ENCODE measurements at places on chromosomes 3 and 15.

DNA sequence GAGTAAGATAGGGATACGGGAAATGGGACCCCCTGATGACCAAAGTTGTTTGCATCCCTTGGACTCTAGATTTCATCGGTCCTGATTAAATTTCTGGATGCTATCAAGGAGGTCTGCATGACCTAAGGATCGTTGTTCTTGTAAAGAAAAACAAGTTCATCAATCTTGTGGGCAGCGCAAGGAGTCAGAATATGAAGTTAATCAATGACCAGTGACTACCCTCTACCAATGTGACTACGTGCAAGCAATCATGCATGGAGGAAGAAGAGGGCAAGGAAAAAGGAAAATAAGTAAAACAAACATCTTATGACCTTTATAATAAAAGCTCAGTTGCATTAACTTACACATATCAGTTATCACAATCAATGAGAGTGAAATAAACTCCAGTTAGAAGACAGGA lies 139.7 kb downstream of the RTP4 start:
- DNase-seq: no peak

DNA sequence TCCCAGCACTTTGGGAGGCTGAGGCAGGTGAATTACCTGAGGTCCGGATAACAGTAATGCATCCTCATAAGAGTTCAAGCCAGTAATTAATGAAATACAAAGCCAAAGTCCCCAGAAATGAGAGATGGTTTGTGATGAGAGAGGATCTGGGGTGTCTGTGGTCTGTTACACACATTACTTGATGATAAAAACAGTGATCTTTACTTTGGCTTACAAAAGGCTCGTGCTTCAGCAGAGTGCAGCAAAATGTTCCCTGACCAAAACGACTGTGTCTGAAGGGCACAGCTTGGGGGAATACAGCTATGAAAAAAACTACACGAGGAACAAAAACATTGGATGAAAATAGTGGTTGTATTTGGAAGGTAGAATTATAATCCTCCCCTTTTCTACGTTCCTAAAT lies 40.9 kb downstream of the CRTC3 start:
- DNase-seq: no peak

DNA sequence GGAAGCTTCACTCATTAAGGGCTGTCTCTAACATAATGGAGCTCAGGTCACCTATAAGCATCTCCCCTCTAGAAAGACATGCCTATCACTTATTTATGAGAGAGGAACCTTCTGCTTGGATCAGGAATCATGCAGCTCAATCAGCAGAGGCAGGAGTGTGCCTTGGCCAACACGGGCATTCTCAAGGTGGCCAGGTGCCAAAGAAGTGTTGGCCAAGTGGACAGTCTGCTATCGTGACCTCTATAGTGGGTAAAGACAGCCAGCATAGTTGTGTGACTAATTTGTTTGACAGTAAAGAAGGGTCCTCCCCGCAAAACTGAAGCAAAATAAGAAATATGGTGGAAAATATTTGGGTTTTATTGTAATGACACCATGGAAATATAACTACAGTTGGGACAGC lies 14.7 kb upstream of the AGTR1 start:
- no peak for DNase-seq

- no peak for DNase-seq
These were observed 59.3 kb upstream of the UBE2E1 start for GRCh38 chr3:23746441-23746840.

- no peak for DNase-seq
These were observed 4.9 kb upstream of the CHRNA3 start for GRCh38 chr15:78625606-78626280.

DNA sequence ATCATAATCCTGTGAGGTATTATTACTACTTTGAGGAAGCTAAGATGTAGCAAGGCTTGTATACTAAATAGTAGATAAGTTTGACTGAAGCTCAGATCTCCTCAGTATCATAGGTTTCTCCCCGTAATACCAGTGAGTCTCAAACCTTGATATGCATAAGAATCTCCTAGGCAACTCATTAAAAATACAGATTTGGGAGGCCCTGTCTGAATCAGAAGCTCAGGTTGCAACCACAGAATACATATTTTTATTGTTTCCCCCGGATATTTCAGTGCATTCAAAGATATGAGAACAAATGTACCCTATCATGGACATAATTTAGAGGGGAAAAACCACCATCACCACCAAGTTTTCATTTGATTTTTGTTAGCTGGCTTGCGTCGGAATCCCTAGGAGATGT lies 242.1 kb upstream of the C2CD4B start:
- DNase-seq: no peak

GRCh38 chr3:141914311-141914710 lies 37.9 kb downstream of the ATP1B3 start:
- no peak for DNase-seq

DNA sequence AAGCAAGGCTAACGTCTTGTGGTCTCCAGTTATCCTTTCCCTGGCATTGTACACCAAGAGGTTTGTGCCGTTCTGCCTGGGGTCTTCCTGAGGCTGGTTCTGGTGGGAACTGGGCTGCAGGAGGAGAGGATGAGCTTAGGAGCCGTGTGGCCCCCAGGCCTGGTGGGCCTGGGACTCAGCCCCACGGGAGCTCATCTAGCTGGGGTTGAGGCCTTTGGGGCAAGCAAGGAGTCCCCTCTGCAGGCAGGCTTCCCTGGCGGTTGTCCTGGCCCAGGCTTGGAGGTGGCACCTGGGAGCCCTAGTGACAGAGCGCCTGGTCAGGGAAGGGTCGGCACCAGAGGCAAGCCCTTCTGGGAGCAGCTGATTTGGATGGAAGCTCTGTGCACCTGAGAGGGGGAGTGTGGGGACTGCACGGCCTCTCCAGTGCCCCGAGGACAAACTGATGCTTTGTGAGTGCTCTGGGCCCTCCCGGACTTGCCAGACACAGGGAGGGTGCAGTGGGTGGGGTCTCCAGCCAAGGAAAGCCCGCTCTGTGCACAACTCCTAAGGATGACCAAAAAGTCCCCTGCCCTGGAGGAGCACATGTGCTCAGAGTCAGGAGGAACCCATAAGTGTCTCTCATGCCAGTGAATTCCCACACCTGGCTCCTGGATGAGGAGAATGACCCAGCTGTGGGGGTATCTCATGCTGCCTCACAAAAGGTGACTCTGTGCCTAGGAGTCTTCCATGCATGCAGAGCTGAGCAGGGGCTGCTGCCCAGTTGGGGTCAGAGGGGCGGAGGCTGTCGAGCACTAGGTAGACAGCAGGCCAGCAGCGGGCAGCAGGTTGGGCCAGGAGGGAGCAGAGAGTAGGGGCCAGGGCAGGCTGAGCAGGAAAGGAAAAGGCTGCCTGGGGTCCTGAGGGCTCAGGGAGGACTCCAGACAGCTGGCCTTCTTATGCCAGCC lies 2.7 kb downstream of the PAK6 start:
- no peak for DNase-seq

DNA sequence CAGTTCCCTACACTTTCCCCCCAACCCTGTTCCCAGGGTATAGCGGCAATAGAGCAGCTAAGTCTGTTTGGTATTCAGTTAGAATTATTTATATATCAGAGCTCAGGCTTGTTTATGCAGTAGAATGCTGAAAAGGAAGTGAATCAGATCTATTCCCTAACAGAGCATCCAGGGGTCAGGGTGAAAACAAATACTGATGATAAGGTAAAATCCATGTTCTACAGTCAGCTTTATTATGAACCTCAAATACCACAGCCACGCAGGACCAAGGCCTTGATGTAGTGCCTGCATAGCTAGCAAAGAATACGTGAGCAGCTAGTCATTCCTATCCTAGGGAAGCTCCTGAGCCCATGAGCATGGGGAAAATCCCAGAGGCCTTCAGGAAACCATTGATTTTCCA lies 229.7 kb upstream of the ICE2 start:
- peak; percentile 61 for DNase-seq

- peak; percentile 63 for DNase-seq
These were observed 137.3 kb upstream of the UBE2E1 start for GRCh38 chr3:23668430-23668904.

GRCh38 chr15:76501726-76502125 lies 165.2 kb downstream of the ISL2 start:
- peak; percentile 16 for DNase-seq

GRCh38 chr15:76875911-76876310 lies 29.2 kb downstream of the SCAPER start:
- no peak for DNase-seq

GRCh38 chr3:15755181-15755580 lies 42.6 kb downstream of the ANKRD28 start:
- DNase-seq: no peak

- no peak for DNase-seq
These were observed 91.3 kb downstream of the RAB11A start for GRCh38 chr15:65960586-65960985.

DNA sequence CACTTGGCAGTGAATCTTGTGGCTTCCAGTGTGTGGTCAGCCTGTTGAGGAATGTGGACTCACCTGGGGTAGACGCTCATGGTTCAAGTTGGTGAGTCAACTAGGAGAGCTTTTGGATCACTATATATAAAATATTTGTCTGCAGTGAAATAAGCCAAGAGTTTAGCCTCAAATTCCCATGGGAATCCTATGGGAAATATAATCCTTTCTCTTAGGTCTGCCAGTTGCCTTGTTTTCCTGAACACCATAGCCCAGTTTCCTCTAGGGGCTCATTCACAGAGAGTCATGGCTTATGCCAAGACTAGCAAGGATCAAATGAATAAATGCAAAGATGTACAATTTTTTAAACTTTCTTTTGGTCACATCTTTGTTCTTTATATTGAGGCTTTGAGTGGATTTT lies 100.1 kb upstream of the NPHP3 start:
- DNase-seq: no peak

DNA sequence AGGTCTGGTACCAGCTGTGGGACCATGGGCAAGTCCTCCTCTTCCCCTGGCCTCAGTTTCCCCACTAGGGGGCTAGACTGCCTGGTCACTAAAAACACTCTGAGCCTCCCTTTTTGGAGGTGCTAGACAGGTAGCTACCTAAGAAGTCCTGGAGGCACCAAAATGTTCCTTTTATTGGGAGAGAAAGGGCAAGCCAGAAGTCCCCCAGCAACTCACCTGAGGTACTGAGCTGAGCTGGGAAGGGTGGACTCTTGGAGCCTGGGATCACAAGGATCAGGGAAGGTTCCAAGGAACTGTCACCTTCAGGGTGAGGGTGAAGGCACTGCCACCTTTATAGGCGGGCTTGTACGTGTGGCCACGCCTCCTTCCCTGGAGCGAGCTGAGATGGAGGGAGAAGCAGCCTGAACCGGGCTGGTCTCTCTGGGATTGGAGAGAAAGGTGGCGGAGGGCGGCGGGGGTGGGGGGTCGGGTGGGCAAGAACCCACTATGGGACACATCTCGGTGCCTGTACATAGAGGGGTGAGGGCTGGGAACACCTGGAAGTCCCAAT lies at the start of gene CYP1A1:
TSS of gene CYP1A1 (minus strand) at position 304 of the 550 bp plus-strand sequence. CDS start 2,431 bp downstream, outside the sequence.
- DNase-seq: no peak
